ENCODE measurements at places on chromosomes 1 and 21.
A peak's percentile ranks its signal among the peaks of the same experiment; 100 is the strongest.

- DNase-seq, result peak; percentile 2
Measured at GRCh38 chr1:210726621-210727020, 397.9 kb downstream of the HHAT start.

- no peak for DNase-seq
Measured at GRCh38 chr1:68984289-68984688, 487.4 kb upstream of the DEPDC1 start.

- DNase-seq, result no peak
Measured at GRCh38 chr21:45531393-45532215, 10.6 kb downstream of the SLC19A1 start.

DNA sequence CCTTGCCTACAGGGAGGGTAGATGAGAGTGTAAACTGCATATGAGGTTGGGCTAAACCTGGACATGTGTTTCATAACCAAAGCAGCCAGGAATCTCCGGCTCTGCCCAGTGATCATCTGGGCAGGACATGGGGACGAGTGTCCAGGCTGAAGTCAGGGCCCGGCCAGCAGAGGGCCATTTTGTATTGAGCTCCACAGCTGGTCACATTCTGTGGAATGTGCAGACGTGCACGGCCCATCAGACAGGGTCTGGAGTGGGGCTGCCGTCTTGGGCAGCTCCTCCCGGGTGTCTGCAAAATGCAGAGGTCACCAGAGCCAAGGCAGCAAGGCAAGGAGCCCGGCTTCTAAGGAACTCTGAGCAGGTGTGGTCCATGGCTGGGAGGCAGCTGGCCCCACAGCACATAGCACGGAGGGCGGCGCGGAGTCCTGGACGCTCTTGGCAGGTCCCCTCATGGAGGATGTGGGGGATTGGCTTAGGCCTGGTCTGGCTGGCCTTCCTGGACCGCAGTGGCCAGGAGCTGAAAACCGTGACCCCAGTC, 6.2 kb downstream of the LRRC3 start:
- DNase-seq, result no peak

GRCh38 chr1:6292102-6292501, 31.2 kb upstream of the GPR153 start:
- no peak for DNase-seq

- no peak for DNase-seq
Measured at GRCh38 chr1:71097428-71097827, 16.6 kb upstream of the ZRANB2 start.

DNA sequence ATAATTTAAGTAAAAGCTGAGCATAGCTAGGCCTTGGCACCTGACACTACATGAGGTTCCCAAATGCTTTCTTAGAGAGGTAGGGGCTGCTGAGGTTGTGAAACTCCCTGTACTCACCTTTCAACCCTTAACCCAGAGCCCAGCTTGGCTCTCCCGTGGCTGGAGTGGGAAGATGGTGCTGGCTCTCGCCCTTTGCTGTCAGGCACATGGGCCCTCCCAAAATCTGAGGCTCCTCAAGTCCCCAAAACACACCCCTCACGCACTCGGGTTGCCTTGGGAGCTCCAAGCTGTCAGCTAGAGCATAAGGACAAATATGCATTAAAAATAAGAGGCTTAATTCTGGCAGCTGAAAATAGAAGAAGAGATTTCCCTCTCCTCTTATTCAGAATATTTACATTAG, 46.7 kb upstream of the PLPPR4 start:
- DNase-seq, result no peak

All from iris pigment epithelial cell (primary cell).